NCI-H2081 treated with DMSO at 0.1 percent for 48 hours (cell line): ENCODE measurements at places on chromosomes 11 and 22.

DNA sequence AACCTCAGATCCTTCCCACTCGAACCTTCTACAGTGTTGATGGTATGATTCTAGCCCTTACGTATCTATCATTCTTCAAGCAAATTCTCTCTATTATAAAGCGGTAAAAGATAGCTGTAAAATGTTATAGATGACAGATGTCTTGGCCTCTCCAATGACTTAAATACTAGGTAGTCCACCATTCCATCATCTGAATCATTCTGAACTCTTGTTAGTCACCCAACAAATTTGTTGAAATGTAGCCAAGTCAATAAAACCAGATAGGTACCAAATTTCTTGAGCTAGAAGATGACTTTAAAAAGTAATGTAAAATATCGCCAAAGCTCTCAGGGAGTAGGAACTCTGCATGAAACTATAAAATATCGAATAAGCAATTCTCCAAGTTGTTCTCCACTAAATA lies 32.6 kb upstream of the PICALM start:
- no peak for DNase-seq

- no peak for DNase-seq
Observed at GRCh38 chr22:44109416-44109815, 71.3 kb upstream of the PARVG start.

GRCh38 chr11:62665599-62666258 lies 617 bp downstream of the CSKMT start:
- no peak for DNase-seq

DNA sequence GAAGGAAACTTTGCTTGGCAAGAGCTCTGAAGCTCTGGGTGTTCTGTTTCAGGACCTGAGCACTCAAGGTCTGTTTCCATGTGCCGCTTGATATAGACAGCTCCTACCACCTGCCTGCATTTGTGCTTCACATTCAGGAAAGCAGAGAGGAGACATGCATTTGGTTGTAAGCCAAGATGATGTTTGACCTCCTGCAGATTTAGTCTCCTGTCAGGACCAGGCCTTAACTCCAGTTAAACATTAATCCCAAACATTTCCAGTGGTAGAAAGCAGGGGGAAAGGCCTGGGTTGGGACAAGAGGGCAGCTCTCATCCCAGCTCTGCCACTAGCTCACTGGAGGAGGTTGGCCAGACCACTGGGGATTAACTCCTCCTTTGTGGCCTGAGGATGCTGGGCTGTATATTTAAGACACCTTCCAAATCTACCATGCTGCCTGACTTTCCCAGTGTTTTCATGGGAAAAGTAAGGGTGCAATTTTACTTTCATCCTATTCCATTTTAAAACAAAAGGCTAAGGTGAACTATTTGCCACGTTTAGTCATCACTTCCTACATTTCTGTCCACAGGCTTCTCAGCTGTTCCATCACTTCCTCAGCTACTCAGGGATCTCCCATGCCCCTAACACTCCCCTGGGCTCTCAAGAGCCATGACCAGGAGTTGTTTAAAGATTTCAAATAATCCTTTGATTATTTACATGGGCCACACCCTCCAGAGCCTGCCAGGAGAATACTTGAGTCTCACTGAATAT lies 80.9 kb downstream of the INSC start:
- DNase-seq: no peak

DNA sequence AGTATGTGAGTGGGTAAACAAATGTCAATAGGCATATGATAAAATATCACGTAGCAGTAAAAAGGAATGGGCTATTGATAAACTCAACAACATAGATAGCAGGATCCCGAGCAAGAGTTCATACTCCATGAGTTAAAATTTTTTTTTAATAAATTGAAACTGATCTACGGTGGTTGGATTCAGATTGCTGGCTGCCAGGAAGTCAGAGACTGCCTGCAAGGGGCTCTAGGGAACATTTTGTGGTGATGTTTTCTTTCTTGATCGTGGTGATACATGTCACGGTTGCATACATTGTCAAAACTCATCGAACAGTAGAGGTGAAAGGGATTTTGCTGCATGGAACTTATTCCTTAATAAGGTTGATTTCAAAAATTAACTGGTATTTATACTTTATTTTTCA lies 62.6 kb upstream of the WNT7B start:
- DNase-seq: no peak

- no peak for DNase-seq
Observed at GRCh38 chr11:74992852-74993251, 4.1 kb downstream of the NEU3 start.

- no peak for DNase-seq
Observed at GRCh38 chr11:26623076-26623659, 51.1 kb upstream of the MUC15 start.

DNA sequence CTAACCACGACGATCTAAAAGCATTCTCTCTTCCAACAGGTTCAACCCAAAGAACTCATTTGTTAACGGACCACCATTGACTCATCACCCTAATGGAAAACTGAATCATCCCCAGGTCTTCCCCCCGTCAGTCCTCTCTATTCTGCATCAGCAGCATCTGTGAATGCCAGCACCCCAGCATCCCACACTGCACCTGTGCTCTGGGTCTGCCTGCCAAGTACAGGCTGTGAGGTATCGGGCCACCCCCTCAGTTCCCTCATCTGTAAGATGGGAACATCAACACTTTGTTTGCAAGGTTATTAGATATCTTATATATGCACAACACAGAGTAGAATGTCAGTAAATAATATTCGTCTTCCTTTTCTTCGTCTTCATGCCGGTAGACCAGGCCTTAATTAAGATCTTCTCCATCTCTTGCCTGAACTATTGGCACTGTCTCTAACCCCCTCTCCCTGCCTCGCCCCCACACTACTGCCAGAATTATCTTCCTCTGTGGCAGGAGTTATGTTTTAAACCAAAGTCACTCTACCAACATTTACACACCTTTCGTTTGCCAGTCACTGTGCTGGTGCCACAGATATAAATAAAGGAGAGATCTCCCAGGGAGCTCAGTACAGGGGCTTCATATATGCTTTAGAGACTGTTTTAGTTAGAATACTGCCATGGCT lies 7.8 kb upstream of the TMPRSS4 start:
- DNase-seq: no peak

- DNase-seq: no peak
Observed at GRCh38 chr11:66881927-66882452, 25.1 kb downstream of the LRFN4 start.

DNA sequence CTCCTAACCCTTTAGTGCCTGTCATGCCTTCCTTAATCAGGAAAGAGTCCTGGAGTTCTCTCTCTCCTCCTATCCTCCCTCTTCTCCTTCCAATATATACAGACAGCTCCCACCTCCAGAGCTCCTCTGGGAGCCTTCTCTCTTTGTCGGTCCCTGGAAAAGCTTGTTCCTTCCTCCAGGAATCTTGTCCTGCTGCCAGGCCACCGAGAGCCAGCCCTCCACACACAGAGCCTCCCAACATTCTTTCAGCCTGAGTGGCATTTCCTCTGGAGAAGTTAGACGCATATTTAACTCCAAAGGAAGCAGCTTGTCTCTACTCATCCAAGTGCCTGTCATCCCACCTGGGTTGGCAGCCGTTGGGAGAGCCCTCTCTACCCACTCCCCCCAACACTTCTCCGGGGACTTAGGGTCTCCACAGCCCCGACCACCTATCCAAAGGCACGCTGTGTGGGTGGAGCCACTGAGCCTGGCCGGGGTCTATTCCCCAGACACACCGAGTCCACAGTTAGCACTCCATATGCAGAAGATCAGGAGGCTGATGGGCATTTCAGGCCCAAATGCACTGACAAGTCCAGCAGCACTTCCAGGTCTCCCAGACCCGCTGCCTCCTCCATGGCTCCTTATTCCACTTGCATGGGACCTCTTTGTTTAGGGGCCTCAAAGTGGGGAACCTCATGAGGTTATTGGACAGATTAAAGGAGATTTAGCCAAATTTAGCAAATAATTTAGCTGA lies 31.1 kb downstream of the DKK3 start:
- no peak for DNase-seq

- DNase-seq: no peak
Observed at GRCh38 chr11:69951821-69952220, 126.3 kb upstream of the ANO1 start.

- no peak for DNase-seq
Observed at GRCh38 chr11:121448431-121448941, 3.6 kb upstream of the SORL1 start.

DNA sequence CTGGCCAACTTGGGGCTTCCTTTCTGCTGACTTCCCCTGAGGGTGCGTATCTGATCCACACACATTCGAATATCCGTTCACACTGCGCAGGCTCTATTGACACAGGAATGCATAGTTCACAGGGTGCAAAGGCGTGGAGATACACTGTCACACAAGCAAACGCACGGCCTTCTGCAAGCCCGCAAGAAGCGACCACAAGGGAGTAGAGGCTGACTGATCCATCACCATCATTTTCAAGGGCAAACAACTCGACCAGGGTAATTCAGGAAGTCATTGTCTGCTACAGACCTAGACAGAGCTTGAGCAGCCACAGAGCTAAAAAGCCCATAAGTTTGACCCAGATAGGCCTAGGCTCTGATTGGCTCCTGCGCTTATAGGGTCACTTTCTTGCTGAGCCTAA lies 392.3 kb downstream of the MN1 start:
- DNase-seq: no peak

GRCh38 chr11:116044941-116045340 lies 540.7 kb upstream of the CADM1 start:
- no peak for DNase-seq

- no peak for DNase-seq
Observed at GRCh38 chr22:49966041-49966773, 5.6 kb downstream of the PIM3 start.

DNA sequence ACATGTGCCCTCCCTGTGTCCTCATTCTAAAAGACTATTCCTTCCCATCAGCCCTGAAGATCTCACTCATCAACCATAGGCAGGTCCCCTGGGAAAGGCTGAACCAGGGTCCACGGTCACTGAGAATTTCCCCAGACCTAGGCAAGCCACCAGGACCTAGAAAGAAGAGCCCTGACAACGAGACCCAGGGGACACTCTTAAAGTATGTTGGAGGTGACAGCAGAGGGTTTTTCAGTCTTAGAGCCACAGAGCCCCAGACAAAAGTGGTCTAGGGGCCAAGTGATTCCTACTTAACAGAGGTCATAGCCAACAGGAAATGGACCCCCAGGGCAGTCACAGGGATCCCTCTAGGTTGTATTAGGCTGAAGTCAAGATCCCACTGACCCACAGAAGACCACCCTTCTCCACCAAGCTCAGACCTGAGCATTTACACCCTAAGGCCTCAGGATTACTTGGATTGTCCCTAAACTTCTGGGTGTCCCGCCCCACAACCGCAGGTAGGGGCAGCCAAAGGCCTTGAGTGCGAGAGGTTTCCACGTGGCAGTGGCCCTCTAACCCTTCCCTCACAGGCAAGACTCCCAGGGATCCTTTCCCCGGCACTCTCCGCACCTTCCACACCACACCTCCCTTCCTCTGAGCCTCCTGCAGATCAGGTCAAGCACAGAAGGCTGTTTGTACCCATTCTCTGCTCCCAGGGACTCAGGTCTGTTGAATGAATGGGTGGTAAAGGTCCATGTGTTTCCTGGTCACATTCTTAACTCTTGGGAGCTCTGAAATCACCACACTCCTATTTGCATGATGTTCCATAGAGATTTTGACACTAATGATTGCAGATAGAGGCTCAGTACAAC lies 12.3 kb downstream of the POU2AF1 start:
- DNase-seq: no peak

DNA sequence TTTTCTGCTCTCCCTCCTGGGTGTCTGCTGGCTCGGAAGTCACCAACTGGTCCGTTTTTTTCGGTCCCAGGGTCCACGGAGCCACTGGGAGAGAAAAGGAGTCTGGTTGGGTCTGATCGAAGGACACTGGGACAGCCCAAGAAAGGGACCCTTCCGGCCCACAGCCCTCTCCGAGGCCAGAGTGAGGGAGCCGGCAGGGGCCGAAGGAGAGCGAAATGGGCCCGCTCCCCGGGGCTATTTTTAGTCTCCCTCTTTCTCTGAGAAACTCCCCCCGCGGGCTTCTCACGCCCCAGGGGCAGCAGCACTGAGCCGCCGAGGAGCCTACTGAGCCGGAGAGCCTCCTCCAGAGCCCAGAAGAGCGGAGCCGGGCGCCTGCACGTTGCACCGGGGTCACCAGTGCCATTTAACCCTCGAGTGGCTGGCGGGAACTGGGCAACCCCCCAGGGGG lies 1.9 kb downstream of the ESAM start:
- DNase-seq: no peak

DNA sequence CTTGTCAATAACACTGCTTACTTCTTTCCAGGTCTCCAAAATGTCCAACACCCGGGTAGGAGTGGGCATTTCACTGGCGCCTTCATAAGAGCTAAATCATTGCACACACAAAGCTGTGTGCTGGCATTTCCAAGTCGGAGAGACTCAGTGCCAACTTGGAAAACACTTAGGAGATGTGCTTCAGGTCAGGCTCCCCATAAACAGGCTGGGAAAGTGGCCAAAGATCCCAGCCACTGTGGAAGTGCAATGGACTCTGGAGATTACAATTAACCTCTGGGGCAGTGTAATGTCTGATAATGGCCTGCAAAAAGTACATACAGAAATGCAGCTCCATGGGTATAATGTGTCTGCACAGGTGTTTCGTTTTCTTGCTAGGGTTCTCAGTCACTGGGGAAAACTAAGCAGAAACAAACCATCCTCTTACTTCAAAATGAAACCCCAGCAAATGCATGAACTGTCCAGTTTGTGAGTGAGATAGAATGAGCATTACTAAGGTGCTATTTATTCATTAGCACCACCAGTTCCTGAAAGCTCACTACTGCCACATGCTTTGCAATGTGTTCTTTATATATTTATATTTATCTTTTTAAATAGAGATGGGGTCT lies 79.0 kb downstream of the ABTB2 start:
- DNase-seq: no peak

DNA sequence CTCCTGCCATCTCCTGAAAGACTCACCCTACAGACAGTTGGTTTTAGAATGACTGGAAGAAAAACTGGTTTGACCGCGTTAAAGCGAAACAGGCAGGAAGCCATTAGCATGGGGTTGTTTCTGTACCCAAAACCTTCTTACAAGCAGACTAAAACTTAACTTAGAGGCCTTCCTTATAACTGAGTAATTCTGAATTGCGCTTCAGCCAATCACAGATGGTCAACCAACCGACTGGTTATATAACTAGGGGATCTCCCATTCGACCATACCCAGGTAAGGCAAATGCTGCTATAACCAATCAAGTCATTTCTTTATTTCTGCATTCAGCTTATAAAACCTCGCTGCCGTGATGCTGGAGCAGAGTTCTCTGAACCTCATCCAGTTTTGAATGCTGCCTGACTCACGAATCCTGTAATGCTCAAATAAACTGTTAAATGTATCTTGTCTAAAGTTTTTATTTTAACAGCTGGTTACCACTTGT lies 87.8 kb upstream of the DRD2 start:
- DNase-seq: no peak

DNA sequence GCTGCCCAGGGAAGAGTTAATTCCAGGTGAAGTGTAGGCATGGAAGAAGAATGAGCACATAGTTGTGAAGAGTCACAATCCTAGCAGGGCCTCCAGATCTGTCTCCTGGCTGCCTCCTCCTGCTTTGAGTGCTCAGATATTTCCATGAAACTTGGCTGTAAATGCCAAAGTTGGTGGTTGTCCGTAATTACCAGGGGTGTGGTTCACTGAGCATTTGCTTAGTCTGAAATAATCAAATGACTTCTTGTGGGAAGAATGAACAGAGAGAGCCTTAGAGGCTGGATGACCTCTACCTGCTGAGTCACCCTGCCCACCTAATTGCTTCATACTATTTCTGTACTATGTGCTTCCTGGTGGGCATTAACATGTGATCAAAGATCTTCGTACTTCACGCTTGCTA lies 50.9 kb downstream of the APIP start:
- DNase-seq: no peak
